Effector memory CD8-positive, alpha-beta T cell (primary cell): ENCODE measurements at places on chromosomes 2 and 18.

- no peak for DNase-seq
Measured at GRCh38 chr2:237280939-237281338, 133.0 kb downstream of the COL6A3 start.

- DNase-seq, result no peak
Measured at GRCh38 chr18:65477455-65477854, 273.4 kb upstream of the CDH7 start.

DNA sequence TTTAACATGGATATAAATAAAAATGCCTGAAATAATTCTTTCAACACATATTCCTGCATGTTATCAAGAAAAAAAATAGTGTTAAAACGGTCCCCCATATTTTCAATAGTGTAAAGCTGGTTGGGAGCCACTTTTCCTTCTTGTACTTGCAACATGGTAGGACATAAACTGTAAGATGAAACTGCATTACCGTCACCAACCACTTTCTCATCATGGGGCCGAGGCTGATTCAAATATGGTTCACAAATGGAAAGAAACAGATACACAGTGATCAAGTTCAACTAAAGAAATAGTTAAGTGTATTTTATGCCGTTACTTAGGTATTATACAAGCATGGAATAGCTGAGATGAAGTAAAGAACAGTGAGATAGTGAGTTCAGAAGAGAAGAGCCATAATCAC, 360.7 kb downstream of the ZEB2 start:
- no peak for DNase-seq

GRCh38 chr2:134279417-134279816, 25.5 kb downstream of the MGAT5 start:
- no peak for DNase-seq

DNA sequence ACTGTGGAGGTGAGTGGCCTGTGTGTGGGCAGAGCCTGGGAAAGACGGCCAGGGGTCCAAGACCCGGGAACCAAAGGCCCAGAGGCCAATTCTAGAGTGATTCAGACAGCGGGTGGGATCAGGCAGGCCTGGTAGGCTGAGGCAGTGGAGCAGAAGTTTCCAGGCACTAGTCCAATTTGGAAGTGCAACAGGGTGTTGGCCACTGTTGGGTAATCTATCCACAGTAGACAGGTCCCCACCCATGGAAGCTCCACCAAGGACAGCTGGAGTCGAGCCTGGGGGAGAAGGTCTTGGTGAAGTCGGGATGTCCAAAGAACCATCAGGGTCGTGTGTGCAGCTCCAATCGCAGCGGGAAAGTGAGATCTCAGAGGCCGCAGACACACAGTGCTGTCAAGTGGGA, 125.8 kb upstream of the COPS8 start:
- no peak for DNase-seq
